ENCODE measurements at places on chromosomes 2 and 18.

- DNase-seq: no peak
- H3K4me1 ChIP-seq: peaks cover 8% of the 10 kb centered on the region
- H3K27ac ChIP-seq: no peak overlapping the region
- peaks cover 2% of the 10 kb centered on the region for H3K36me3 ChIP-seq
These were observed 34.3 kb downstream of the MRPL44 start for GRCh38 chr2:223991611-223992010.

DNA sequence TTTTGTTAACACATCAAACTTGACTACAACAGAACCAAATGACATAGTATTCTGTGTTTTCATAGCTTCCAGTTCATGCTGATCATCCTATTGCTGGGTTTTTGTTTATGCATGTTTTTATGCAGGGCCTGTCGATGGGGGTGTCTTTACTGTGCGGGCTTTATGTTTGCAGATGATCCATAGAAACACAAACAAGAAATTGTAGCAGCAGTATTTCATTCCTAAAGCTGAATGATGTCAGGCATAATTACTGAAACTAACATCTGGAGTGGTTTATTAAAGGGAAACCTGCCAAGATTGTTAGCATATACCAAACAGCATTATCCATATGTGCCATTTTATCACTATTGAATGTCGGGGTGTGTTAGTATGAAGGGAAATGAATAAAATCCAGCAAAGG, 129.7 kb downstream of the PTPRM start:
- no peak overlapping the region for H3K27ac ChIP-seq
- no peak for DNase-seq
- no peak overlapping the region for H3K4me3 ChIP-seq

GRCh38 chr2:239288237-239288636, 112.6 kb downstream of the HDAC4 start:
- peak overlapping the region; percentile 99 for H3K27ac ChIP-seq
- no peaks in the 10 kb centered on the region for H3K27me3 ChIP-seq
- peaks cover 61% of the 10 kb centered on the region for H3K4me1 ChIP-seq
- H3K36me3 ChIP-seq: peaks cover 14% of the 10 kb centered on the region
- no peak for DNase-seq
- peak overlapping the region; percentile 66 for H3K4me3 ChIP-seq

- no peak overlapping the region for H3K4me3 ChIP-seq
- H3K27me3 ChIP-seq: peaks cover 3% of the 10 kb centered on the region
- H3K4me1 ChIP-seq: no peaks in the 10 kb centered on the region
- DNase-seq: no peak
- H3K36me3 ChIP-seq: no peaks in the 10 kb centered on the region
- no peak overlapping the region for H3K27ac ChIP-seq
These were observed 51.5 kb downstream of the SMIM21 start for GRCh38 chr18:75376004-75376403.

DNA sequence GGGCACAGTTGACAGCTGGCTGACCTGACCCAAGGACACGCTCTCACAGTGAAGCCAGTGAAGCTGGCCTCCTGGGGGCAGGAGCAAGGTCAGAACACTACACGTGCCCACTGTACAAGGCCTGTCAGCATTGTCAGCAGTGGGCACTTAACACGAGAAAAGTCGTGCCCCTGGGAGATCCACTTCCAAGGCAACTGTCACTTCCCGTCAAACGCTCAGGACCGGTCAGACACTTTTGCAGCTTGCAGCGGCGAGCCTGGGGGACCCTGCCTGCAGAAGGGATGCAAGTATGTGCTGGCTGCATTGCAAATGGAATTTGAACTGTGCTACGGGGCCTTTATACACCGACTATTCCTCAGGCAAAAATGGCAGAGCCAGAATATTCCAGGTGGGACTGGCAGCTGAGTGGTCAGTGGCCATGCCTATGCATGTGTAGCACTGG, 176.2 kb downstream of the BCL2 start:
- H3K27me3 ChIP-seq: no peaks in the 10 kb centered on the region
- peaks cover 37% of the 10 kb centered on the region for H3K4me1 ChIP-seq
- H3K27ac ChIP-seq: peak overlapping the region; percentile 1
- H3K4me3 ChIP-seq: no peak overlapping the region
- peaks cover 48% of the 10 kb centered on the region for H3K36me3 ChIP-seq

GRCh38 chr2:16645775-16646559, 19.7 kb downstream of the CYRIA start:
- no peak overlapping the region for H3K27ac ChIP-seq
- no peak for DNase-seq
- H3K36me3 ChIP-seq: no peaks in the 10 kb centered on the region
- H3K27me3 ChIP-seq: no peaks in the 10 kb centered on the region
- H3K4me3 ChIP-seq: no peak overlapping the region

- DNase-seq: no peak
- peak overlapping the region; percentile 97 for H3K4me3 ChIP-seq
- H3K27ac ChIP-seq: peak overlapping the region; percentile 94
- H3K4me1 ChIP-seq: peaks cover 40% of the 10 kb centered on the region
- peaks cover 2% of the 10 kb centered on the region for H3K27me3 ChIP-seq
- peaks cover 9% of the 10 kb centered on the region for H3K36me3 ChIP-seq
These were observed 19.7 kb upstream of the STPG4 start for GRCh38 chr2:47174733-47175361.

DNA sequence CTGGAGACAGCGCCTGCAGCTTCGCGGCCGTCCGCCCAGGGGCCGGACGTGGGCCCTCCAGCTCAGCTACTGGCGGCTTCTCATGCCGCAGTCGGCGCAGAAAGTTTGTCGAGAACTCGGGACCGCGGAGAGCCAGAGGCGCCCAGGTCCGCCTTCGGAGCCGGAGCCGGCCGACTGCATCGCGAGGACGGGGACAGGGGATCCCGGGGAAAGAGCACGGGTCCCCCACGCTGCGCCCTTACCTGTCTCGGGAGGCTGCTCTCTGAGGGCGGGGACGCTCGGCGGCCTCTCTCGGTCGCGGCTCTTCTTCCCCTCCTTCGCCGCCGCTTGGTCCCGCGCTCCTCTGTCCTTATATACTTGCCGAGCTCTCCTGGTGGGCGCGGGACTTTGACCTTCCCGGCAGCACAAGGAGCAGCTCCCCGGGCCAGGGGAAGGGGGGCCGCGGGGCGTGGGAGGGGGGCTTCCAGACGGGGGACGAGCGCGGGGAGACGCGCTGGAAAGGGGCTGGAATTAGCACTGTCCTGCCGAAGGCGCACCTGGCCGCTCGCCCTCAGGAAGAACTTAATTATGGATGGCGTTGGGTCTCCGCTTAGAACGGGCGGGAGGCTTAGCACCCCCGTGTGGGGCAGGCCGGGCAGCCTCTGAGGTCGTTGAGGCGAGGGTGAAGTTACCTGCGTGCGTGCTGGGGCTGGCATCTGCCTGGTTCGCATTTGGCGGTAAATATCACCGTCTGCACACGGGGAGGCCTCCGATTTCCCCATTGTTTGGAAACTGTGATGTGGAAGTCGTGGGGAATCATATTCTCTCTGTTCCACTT, at the start of gene POMC:
Gene POMC (minus strand): TSS at position 325 of the 817 bp plus-strand sequence. CDS start 3,808 bp downstream, outside the sequence.
- peak; percentile 67 for DNase-seq
- H3K4me1 ChIP-seq: peaks cover 22% of the 10 kb centered on the region
- H3K36me3 ChIP-seq: no peaks in the 10 kb centered on the region
- no peak within 1 kb of the TSS for H3K27ac ChIP-seq
- peak within 1 kb of the TSS; percentile 61 for H3K4me3 ChIP-seq

DNA sequence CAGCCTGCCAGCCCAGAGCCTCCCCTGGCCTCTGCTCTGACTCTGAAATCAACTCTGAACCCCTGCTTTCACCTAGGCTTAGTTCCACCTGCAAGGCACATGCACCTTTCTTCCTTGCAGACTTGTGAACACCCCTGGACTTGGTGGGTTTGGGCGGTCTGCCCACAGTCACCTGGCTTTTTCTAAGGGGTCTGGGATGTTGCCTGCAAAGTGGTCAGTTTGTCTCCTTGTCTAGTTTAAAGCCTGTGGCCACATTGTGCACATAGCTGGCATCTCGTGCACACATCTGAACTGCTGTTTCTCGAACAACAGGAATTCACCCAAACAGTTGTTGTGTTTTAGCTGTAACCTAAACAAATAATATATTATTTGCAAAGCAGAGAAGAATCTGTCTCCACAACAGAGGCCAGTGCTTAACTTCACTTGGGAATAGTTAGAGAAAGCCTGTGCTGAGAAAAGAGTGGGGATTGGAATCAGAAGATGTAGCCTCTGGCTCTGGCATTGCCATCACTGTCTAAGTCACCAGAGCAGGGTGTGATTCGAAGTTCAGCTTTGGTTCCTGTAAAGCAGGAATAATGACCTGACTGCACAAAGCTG, 108.5 kb downstream of the TMEM18 start:
- H3K36me3 ChIP-seq: peaks cover 3% of the 10 kb centered on the region
- no peaks in the 10 kb centered on the region for H3K4me1 ChIP-seq
- no peak overlapping the region for H3K4me3 ChIP-seq
- peaks cover 33% of the 10 kb centered on the region for H3K27me3 ChIP-seq
- no peak for DNase-seq
- no peak overlapping the region for H3K27ac ChIP-seq
